ENCODE measurements at places on chromosomes 1 and 21.

GRCh38 chr21:41753006-41753898 lies 13.6 kb downstream of the RIPK4 start:
- DNase-seq = no peak

- DNase-seq = no peak
Observed at GRCh38 chr1:29557701-29558600, 321.6 kb downstream of the PTPRU start.

DNA sequence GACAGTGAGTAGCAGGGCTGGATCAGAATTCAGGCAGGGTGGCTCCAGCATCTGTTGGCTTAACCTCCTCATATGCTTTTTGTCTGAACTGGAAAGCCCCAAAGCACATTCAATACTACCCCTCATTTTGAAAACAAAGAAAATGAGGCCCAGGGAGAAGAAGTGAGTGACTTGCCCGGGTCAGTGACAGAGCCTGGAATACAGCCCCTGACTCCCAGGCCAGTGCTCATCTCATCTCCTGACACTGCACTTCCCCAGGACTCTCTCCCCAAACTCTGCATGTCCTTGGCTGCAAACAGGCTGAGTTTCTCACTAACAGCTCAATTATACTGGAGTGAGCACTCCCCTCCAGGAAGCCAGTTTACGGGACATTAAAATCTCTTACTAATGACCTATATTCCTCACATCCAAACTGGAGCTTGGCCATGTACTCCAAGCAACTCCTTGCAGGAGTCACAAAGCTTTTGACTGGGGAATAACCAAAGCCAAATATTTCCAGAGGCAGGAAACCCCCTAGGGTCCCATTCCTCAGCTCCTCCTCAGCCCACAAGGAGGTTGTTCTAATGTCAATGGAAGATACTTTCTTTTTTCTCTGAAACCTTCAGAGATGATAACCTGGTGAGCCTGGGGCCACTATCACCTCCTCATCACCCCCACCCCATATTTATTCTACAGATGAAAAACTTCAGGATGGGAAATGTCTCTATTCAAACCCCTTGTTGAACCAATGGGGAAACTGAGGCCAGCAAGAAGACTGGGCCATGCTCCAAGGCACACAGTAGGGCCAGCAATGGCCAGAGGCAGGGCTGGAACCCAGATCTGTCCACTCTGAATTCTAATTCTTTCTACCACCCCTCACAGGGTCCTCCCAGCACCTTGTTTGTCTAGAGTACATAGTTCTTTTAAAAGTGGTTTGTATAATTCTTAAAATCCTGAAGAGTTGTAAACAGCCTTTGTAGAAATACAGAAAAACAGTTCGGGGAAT lies 127.0 kb downstream of the PLPP3 start:
- no peak for DNase-seq

DNA sequence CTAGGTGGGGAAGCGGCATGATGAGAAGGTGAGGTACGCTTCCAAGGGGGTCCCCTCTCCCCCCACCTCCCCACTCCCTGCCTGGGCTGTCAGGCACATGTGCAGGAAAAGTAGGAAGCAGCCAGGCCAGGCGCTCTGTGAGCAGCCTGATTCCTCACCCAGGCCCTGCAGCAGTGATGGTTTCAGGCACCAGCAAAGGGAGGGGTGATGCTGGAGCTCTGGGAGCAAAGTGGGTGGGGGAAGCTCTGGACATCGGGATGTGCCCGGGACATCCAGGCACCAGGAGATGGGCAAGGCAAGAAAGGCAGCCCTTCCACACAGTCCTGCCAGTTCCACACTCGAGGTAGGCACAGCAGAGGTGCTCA lies 106.1 kb downstream of the CRYAA start:
- no peak for DNase-seq

All from type B pancreatic cell (in vitro differentiated cells).